ENCODE measurements at places on chromosomes 16 and 17. TPM values are rescaled to one million over a fixed set of nuclear protein-coding genes. Genes with fewer than 3 reads are reported as not detected.

GRCh38 chr16:67857547-67858233, 10.2 kb upstream of the CENPT start:
- no peak for DNase-seq
- H3K27me3 ChIP-seq = no peaks in the 10 kb centered on the region
- H3K4me3 ChIP-seq = no peak overlapping the region
- peaks cover 3% of the 10 kb centered on the region for H3K36me3 ChIP-seq

GRCh38 chr16:89988951-89989350, 30.3 kb downstream of the DBNDD1 start:
- no peak overlapping the region for H3K27ac ChIP-seq
- peaks cover 1% of the 10 kb centered on the region for H3K4me1 ChIP-seq

- DNase-seq = no peak
- H3K36me3 ChIP-seq = no peaks in the 10 kb centered on the region
- H3K27ac ChIP-seq = no peak overlapping the region
- no peaks in the 10 kb centered on the region for H3K4me1 ChIP-seq
- H3K27me3 ChIP-seq = peaks cover 5% of the 10 kb centered on the region
These were observed 44.8 kb upstream of the MED13 start for GRCh38 chr17:62109924-62110323.

The ZCCHC14 gene
- 19.9 TPM for total RNA-seq

GRCh38 chr17:74604761-74605160, 12.7 kb upstream of the CD300LD start:
- DNase-seq = no peak
- H3K36me3 ChIP-seq = no peaks in the 10 kb centered on the region
- H3K27me3 ChIP-seq = no peaks in the 10 kb centered on the region
- H3K27ac ChIP-seq = peak overlapping the region; percentile 62
- no peak overlapping the region for H3K4me3 ChIP-seq

DNA sequence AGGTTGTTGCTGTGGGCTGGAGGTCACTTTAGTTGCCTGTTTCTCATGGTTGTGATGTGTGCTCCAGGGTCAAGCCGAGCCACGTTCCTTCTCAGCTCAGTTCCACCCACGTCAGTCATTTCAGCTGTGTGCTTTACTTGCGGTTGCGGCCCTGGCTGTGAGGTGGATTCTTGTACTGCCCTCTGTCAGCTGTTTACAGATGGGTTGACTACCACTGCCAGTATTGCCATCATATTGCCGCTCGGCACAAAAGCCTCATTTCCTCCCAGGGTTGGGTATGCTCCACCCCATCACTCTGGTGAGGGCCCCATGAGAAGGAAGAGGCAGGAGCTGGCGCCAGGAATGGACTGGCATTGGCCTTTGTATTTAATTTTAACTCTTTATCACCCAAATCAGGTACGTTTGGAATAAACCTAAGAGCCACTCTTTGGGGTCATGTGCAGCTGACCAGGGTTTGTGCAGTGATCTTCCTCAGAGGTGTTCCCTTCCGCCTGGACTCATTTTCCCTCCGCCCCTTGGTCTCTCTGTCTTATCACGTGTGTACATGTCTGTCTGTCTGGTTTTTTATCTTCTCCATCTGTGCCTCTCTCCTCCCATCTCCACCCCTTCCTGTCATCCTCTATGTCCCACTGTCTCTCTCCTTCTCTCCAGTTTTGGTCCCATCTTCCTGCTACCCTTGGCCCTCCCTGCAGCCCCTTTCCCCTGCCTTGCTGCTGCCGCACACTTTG, 25.0 kb downstream of the METTL22 start:
- no peak for DNase-seq
- peaks cover 75% of the 10 kb centered on the region for H3K36me3 ChIP-seq
- no peak overlapping the region for H3K4me3 ChIP-seq

- H3K36me3 ChIP-seq = no peaks in the 10 kb centered on the region
- no peaks in the 10 kb centered on the region for H3K27me3 ChIP-seq
- no peaks in the 10 kb centered on the region for H3K4me1 ChIP-seq
- H3K27ac ChIP-seq = no peak overlapping the region
- H3K4me3 ChIP-seq = no peak overlapping the region
- DNase-seq = no peak
These were observed 105.3 kb downstream of the IRX5 start for GRCh38 chr16:55035956-55036355.

The MLKL gene
- 6.5 TPM for total RNA-seq

GRCh38 chr17:77235370-77235941, 94.7 kb downstream of the SEC14L1 start:
- DNase-seq = peak; percentile 96
- peaks cover 23% of the 10 kb centered on the region for H3K4me1 ChIP-seq
- no peaks in the 10 kb centered on the region for H3K36me3 ChIP-seq
- H3K27me3 ChIP-seq = no peaks in the 10 kb centered on the region
- H3K4me3 ChIP-seq = peak overlapping the region; percentile 54

DNA sequence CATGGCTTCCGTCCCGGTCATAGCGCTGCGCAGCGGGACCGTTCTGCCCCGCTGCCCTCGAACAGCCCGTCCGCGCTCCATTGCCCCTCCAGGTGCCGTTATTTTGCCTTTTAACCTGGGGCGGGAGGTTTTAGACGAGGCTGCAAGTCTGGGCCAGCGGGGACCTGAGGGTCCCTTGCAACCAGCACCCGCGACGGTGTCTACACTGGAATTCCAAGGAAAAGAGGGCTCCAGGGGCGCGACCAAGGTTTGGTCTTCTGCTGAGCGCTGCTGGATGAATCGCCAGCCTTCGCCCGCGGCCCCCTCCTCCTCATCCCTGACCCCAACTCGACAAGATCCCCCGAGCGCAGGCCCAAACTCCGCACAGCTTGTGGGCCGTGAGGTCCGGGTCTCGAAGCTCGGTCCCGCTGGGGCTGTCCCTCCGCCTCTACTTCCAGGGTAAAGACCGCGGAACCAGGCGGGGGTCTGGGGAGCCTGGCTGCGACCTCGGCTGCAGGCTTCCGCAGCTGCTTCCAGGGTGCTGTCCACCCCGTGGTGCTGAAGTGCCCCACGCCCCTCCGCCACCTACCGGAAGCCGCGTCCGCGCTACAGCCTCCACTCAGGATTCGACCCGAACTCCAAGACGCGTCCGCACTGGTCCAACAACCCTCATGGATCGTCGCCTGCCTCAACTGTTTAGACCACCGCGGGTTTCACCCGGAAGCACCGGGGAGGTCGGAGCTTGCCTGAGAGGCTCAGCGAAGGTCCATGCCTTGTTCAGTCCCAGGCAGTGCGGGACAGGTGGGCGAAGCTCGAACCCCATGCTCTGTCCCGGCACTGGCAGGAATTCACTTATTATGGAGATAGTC, 10.1 kb upstream of the CA4 start:
- H3K36me3 ChIP-seq = no peaks in the 10 kb centered on the region
- H3K4me1 ChIP-seq = peaks cover 56% of the 10 kb centered on the region
- no peak overlapping the region for H3K27ac ChIP-seq
- H3K27me3 ChIP-seq = no peaks in the 10 kb centered on the region
- H3K4me3 ChIP-seq = peak overlapping the region; percentile 31
- DNase-seq = no peak

- no peaks in the 10 kb centered on the region for H3K27me3 ChIP-seq
- no peak for DNase-seq
- H3K36me3 ChIP-seq = peaks cover 8% of the 10 kb centered on the region
- H3K27ac ChIP-seq = no peak overlapping the region
- peaks cover 26% of the 10 kb centered on the region for H3K4me1 ChIP-seq
- H3K4me3 ChIP-seq = no peak overlapping the region
These were observed 83.8 kb downstream of the VPS53 start for GRCh38 chr17:630801-631200.

DNA sequence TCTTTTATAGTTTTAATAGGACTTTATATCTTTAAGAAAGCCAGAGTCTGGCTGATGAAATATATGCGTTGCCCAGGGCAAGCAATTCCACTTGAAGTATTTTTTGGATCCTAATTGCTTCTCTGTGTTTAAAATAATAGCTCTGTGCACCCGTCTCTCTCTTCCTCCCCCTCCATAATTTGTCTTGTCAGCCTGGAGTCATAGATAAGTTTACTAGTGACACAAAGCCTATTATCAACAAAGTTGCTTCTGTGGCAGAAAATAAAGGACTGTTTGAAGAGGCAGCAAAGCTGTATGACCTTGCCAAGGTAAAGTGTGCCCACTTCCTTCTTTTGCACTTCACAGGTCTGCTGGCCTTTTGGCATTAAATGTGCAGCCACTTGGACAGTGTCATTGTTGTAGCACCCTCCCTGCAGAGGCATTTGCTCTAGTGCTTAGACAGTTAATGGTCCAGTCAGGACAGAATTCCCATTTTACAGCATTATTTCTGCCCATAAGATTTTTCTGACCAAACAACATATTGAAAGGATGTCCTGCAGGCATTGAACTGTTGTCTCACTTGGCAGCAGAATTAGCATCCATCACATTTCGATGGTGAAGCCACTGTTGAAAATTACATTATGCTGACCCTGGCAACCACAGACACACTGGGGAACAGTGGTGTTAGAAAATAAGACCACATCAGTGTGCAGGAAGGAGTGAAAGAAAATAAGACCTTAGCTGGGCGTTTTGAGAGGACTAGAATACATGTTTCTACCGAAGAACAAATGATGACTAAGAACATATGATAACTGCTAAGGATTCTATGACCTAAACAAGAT, 28.4 kb upstream of the SLC12A3 start:
- H3K27me3 ChIP-seq = no peaks in the 10 kb centered on the region
- no peak overlapping the region for H3K27ac ChIP-seq
- no peak overlapping the region for H3K4me3 ChIP-seq
- peaks cover 83% of the 10 kb centered on the region for H3K36me3 ChIP-seq
- no peaks in the 10 kb centered on the region for H3K4me1 ChIP-seq

DNA sequence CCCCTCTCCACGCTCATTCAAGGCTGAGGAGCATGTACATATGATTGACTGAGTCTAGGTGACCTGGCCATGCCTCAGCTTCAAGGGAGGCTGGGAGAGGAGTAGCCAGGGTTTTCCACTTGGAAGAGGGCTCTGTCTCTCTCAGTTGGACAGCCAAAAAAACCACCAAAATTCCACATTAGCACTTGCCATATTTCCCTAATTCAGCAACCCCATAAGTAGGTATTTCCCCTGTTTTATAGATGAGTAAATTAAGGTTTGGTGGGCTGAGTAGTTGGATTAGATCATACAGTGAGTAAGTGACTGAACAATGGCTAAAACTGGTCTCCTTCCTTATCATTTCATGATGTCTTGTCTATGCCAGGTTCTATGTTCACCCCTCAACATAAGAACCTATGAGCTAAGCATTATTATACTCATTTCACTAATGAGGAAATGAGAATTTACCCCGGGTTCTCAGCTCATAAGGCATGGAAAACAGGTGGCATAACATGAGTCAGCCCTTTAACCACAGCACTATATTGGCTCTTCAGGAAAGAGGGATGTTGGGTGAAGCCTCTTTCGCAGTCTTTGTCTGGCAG, 68.0 kb upstream of the GAS7 start:
- DNase-seq = peak; percentile 47
- H3K36me3 ChIP-seq = no peaks in the 10 kb centered on the region
- no peaks in the 10 kb centered on the region for H3K27me3 ChIP-seq
- no peaks in the 10 kb centered on the region for H3K4me1 ChIP-seq
- no peak overlapping the region for H3K4me3 ChIP-seq

The NPTX1 gene
- total RNA-seq = 4.8 TPM

The PRAC2 gene
- total RNA-seq = not detected

DNA sequence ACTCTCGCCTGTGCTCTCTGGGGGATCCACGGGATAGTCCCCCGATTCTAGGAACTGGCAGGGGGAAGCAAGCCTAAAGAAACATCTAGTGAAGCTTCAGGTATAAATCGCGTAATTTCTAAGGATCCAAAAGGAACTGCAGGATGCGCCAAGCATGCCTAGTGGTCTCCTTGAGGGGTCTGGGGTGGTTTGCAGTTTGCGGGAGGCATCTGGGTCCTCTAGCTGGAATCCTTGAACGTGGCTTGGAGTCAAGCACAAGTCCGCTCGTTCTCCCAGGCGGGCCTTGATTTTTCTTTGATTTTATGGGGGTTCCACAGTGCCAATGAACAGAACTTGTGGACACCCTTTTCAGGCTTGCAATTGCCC, 1000.5 kb downstream of the KCNJ18 start:
- no peaks in the 10 kb centered on the region for H3K36me3 ChIP-seq
- peak; percentile 47 for DNase-seq
- H3K27ac ChIP-seq = no peak overlapping the region
- no peaks in the 10 kb centered on the region for H3K27me3 ChIP-seq
- no peaks in the 10 kb centered on the region for H3K4me1 ChIP-seq
- H3K4me3 ChIP-seq = no peak overlapping the region

The ZP2 gene
- total RNA-seq = not detected

The DPEP3 gene
- total RNA-seq = not detected

The ROGDI gene
- 97.2 TPM for total RNA-seq

GRCh38 chr16:85969591-85969990, 70.6 kb downstream of the IRF8 start:
- no peaks in the 10 kb centered on the region for H3K36me3 ChIP-seq
- DNase-seq = no peak
- no peaks in the 10 kb centered on the region for H3K27me3 ChIP-seq
- no peak overlapping the region for H3K27ac ChIP-seq
- peaks cover 8% of the 10 kb centered on the region for H3K4me1 ChIP-seq
- H3K4me3 ChIP-seq = no peak overlapping the region

The CBX8 gene
- total RNA-seq = 7.5 TPM

DNA sequence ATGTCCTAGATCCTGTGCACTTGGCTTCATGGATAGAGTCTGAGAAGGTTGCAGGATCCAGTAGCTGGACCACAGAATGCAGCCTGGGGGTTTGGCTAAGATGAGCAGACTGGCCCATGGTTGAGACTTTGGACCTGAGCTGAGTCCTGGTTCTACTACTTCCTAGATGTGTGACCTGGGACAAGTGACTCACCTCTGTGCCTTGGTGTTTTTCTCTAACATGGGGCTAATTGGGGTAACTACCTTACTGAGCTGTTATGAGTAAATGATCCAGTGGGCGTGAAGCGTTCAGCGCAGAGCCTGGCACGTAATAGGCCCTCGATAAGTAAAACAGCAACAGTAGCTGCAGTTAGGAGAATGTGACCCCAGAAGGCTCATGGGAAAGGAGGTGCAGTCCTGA, 38.8 kb downstream of the SNX20 start:
- no peaks in the 10 kb centered on the region for H3K27me3 ChIP-seq
- H3K36me3 ChIP-seq = peaks cover 11% of the 10 kb centered on the region
- DNase-seq = no peak
